ENCODE measurements at places on chromosomes 5 and 9.

DNA sequence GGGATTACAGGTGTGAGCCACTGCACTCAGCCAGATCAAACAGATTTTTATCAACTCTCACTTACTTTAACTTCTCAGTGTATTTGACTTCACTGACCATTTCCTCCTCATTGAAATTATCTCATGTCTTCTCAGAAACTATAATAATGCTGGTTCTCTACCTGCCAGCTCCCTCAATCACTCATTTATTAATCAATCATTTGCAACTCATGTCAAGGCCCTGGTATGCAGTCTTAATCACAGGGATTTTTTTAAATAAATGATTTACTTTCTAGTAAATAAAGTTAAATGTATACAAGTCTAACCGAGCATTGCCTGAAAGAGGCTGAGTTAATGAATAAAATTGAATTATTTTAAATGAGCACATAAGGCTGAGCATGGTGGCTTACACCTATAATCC is 63.3 kb downstream of the PLPP1 start:
- no peak for DNase-seq

DNA sequence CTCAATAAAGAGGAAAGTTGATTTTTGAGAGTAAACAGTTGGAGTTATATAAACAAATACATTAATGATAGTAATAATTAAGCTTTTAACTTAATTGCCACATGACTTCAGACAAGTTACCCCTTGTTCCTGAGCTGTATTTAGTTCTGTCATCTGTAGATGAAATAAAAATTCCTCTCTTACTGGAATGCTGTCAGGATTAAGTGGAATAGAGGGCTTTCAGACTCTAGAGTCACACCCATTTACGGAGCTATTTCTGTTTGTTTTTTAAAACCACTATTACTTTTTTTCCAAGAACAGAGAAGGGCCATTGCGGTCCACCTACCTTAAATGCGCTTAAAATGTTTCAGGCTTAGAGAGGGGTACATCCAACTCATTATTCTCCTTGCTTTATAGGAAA is 170.6 kb downstream of the CHSY3 start:
- DNase-seq, result no peak

- DNase-seq, result no peak
Measured at GRCh38 chr5:100777680-100778300, 125.3 kb downstream of the ST8SIA4 start.

GRCh38 chr9:68462105-68462775 is 78.4 kb downstream of the TMEM252 start:
- DNase-seq, result no peak

GRCh38 chr9:86682240-86682639 is 265.1 kb downstream of the GAS1 start:
- DNase-seq, result no peak

DNA sequence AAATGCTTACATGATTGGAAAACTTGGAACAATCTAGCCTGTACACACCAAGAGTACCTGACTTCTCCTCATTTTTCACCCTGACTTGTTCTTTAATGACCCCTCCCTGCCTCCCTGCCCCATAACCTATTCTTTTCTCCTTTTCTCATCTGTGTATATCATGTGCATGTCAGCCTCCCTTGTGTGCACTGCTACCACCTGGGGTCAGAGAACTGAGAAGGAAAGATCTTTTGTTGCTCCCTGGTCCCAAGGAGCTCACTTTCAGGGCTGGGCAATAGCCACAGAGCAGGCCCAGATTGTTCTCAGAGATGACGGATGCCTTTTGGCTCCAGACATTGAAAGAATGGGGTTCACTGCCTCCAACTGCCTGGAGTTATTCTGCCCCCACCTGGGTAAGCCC is 5.1 kb downstream of the MAP1B start:
- no peak for DNase-seq

DNA sequence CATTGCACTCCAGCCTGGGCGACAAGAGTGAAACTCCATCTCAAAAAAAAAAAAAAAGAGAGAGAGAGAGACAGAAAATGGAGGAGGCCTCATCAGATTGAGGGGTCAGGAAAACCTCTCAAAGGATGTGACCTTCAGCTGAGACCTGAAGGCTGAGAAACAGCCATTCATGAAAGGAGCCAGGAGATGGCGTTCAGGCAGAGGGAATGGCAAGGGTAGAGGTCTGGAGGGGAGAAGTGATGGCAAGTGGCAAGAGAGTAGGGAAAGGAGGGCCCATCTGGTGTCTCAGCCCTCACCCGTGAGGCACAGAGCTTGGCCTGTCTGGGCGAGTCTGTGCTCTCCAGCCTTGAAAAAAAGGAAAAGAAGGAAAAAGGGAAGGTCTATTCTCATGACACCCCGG is 17.0 kb downstream of the CAMK2A start:
- peak; percentile 66 for DNase-seq

Measured in T47D (cell line).